A172 (cell line): ENCODE measurements at places on chromosomes 4 and X. TPM values are rescaled to one million over a fixed set of nuclear protein-coding genes. Genes with fewer than 3 reads are reported as not detected.

DNA sequence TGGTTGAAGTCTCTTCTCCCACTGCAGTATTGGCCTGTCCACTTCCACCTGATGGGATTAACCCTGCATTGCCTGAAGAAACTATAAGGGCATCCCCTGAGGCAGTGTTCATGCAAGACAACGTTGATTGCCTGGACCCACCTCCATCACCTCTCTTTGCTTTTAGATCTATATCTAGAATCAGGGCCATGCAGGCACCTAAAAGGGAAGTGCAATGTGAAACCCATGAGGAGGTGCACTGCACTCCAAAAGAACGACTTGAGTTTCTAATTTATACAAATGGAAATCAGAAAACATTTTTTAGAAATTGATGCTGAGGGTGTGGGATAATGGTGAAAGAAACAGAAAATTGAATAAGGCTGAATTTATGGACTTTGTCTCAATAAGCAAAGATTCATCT is 694.4 kb downstream of the TRAM1L1 start:
- no peak for DNase-seq

GRCh38 chrX:46531442-46531841 is 13.8 kb downstream of the ZNF674 start:
- DNase-seq: no peak

The RAB9B gene
- total RNA-seq: 0.96 and 3.3 TPM in 2 replicates

The HMGN5 gene
- 0.05 TPM in 1 of 2 replicates, not detected in the other for total RNA-seq

DNA sequence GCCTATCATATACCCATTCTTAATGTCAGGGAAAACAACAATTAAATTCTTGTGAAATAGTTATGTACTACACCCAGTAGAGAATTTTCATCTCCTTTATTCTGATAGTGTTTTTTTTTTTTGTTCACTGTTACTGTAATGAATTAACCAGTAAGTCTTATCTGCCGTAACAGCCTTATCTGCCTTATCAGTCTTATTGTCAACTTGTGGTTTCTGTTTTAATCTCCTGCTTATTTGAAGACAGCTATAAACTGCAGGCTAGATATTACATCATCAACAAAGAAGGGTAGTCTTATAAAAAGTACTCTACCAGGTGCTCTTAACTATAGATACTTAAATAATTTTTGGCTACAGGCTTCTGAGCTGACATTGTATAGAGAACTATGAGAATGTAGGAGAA is 79.5 kb downstream of the MAGEB5 start:
- DNase-seq: peak; percentile 68

The JAKMIP1 gene
- 0.22 and 0.28 TPM in 2 replicates for total RNA-seq

GRCh38 chr4:61443813-61444510 is 243.8 kb downstream of the ADGRL3 start:
- peak; percentile 28 for DNase-seq

- no peak for DNase-seq
Observed at GRCh38 chr4:85180533-85180932, 214.0 kb upstream of the WDFY3 start.
